NCI-H1048 (cell line): ENCODE measurements at places on chromosomes 3 and 15.

- DNase-seq = no peak
Observed at GRCh38 chr3:126491221-126492013, 15.7 kb upstream of the ZXDC start.

DNA sequence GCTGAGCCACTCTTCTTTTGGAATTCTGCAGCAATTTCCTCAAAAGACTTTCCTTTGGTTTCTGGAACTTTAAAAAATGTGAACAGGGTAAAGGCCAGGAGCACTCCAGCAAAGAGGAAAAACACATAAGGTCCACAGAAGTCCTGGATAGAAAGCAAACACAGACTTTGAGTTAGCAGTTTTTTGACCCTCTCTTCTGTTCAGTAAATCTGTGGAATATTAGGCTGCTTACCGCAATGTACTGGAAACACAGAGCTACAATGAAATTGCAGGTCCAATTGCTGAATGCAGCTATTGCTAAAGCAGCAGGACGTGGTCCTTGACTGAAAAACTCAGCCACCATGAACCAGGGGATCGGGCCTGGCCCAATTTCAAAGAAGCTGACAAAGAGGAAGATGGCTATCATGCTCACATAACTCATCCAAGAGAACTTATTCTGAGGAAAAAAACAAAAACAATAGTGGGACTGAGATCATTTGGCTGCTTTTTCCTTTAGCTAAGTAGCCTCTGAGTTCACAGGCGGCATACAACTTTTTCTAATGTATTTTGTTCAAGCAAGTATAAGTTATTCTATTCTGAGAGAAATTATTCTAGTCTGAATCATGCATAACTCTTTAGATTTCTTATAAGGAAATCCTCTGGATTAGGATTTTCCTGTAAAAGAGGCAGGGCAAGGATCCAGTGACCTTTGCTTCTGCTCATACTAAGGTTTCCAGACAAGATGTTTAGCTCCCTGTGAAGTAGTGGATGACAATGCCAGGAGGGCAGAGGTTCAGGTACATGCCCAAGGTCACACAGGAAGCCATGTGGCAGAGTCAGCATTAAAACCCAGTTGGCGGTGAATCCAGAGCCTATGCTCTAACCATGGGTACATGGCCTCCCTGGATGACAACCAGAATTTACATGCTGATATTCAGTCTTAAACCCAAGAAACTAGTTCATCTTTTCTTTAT, 28.3 kb downstream of the SLC2A2 start:
- DNase-seq = no peak

DNA sequence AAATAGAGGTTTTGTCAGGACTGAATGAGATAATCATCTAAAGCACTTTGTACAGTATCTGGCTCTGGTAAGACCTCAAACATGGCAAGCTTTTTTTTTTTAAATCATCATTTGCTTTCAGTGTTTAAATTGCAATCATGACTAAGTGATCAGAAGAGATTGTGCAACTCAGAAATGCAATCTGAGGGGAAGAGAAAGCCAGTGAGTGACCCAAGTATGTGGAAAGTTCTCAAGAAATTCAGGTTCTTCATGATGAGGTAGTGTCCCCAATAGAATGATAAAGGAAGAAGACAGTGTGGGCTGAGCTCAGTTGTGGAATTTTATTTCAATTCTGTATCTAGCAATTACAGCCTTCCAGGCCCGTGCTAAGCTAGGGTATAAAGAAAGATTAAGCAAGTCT, 132.2 kb upstream of the TBC1D5 start:
- no peak for DNase-seq

DNA sequence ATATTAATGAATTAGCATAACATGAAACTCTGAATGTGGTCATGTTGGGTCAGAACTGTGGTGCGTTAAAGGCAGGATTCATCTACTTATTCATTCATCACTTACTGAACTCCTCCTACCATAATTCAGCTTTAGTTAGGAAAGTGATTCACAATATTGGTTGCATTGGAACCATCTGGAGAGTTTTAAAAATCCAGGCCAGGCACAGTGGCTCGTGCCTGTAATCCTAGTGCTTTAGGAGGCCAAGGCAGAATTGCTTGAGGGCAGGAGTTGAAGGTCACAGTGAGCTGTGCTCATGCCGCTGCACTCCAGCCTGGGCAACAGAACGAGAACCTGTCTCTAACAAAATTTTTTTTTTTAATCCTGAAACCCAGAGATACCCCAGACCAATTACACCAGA, 44.2 kb upstream of the ATG7 start:
- no peak for DNase-seq

DNA sequence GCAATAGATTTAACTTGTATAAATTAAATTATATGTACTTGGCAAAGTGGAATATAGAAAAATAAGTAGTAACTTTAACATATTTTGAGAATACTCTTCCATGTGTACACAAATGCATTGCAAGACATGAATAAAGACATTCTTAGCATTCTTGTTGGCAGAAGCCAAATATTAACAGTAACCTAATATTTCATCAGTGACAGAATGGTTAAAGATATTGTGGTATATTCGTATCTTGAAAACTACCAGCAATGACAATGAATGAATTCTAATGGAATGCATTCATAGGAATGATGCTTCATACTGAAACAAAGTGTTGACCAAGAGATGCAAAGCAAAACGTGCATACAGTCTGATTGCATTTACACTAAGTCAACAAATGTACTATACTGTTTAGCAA, 524.7 kb downstream of the GRM7 start:
- no peak for DNase-seq

GRCh38 chr3:39166134-39166710, 12.8 kb upstream of the CSRNP1 start:
- no peak for DNase-seq

DNA sequence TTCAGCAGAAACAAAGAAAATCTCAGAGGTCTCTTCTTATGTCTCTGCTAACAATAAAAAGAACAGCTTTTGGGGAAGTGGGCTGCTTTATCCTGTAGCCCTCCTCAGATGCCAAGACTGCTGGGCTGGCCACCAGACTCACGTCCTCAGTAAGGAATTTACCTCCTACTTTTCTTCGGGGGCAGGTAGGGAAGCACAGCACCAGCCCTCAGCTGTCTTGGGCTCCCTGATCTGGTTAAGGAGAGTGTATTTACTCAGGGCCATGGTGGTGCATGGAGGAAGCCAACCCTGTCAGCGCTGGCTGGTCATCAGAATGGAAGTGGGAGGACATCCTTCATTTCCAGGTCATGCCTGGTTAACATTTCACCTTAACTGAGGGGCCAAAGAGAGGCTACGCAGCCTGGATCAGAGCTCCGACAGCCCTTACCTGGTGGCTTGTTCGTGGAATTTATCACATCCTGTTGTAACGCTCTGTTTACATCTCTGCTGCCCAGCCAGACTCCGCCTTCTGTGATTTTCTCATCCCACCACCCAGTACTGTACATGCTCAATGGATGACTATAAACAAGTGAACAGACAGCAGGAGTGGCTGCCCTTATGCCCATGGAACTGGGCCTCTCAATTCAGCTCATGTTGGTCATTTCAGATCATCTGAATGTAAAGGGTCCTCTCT, 108.3 kb downstream of the IGF2BP2 start:
- no peak for DNase-seq
